ENCODE measurements at places on chromosomes 3 and 15. TPM values are rescaled to one million over a fixed set of nuclear protein-coding genes. Genes with fewer than 3 reads are reported as not detected.

SLC28A2 gene
- 2.3 TPM for total RNA-seq

MYO5A gene
- total RNA-seq, result 11.9 TPM

ATP10A gene
- 2.0 TPM for total RNA-seq

SYNPR gene
- 0.52 TPM for total RNA-seq

FBXO40 gene
- total RNA-seq, result not detected

PLA2G4B gene
- 18.1 TPM for total RNA-seq

- H3K36me3 ChIP-seq, result no peaks in the 10 kb centered on the region
- no peaks in the 10 kb centered on the region for H3K4me1 ChIP-seq
- no peaks in the 10 kb centered on the region for H3K27me3 ChIP-seq
- DNase-seq, result no peak
Measured at GRCh38 chr3:133208184-133208583, 170.0 kb downstream of the TMEM108 start.

GRCh38 chr3:38627956-38628355 is 21.5 kb downstream of the SCN5A start:
- H3K4me3 ChIP-seq, result no peak overlapping the region
- no peak overlapping the region for H3K27ac ChIP-seq
- H3K4me1 ChIP-seq, result no peaks in the 10 kb centered on the region
- DNase-seq, result no peak

- no peaks in the 10 kb centered on the region for H3K36me3 ChIP-seq
- no peaks in the 10 kb centered on the region for H3K4me1 ChIP-seq
- no peak overlapping the region for H3K4me3 ChIP-seq
- no peak overlapping the region for H3K27ac ChIP-seq
- DNase-seq, result no peak
Measured at GRCh38 chr15:99850517-99850916, 117.3 kb upstream of the LYSMD4 start.

DNA sequence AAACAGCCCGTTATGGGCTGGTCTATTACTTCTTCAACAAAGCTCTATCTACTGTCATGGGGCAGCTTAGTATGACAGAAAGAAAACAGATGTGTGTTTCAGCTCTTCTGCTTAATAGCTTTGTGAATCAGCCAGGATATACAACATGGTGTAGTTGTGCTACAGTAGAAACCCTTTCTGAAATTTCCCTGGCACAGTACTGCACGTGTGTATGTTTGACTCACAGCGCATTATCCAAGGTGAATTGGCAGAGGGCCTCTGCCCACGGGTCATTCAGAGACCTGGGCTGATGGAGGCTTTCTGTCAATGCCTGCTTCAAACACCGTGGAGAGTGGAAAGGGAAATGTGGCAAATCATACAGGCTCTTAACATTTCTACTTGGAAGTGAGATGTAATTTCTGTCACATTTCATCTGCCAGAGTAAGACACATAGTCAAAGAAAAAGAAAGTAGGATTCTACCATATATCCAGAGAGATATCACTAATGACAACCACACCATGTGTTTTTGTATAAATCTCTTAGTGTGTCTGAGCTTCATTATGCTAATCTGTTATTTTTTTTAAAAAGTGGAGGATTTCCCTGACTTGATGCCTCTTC is 505.1 kb downstream of the CNTN4 start:
- no peak overlapping the region for H3K27ac ChIP-seq
- no peak overlapping the region for H3K4me3 ChIP-seq
- DNase-seq, result peak; percentile 6

- DNase-seq, result peak; percentile 16
- H3K4me3 ChIP-seq, result no peak overlapping the region
- no peaks in the 10 kb centered on the region for H3K27me3 ChIP-seq
- H3K27ac ChIP-seq, result peak overlapping the region; percentile 20
- H3K36me3 ChIP-seq, result no peaks in the 10 kb centered on the region
- H3K4me1 ChIP-seq, result peaks cover 14% of the 10 kb centered on the region
Measured at GRCh38 chr15:99169769-99170311, 65.0 kb downstream of the SYNM start.

- peaks cover 28% of the 10 kb centered on the region for H3K4me1 ChIP-seq
- peak overlapping the region; percentile 81 for H3K27ac ChIP-seq
- H3K4me3 ChIP-seq, result peak overlapping the region; percentile 57
- DNase-seq, result peak; percentile 41
- no peaks in the 10 kb centered on the region for H3K27me3 ChIP-seq
Measured at GRCh38 chr15:89749951-89750559, 994 bp downstream of the MESP1 start.
